ENCODE measurements at places on chromosomes 2 and 18.

GRCh38 chr2:206626108-206626507 is 16.2 kb upstream of the FAM237A start:
- no peak for DNase-seq

- no peak for DNase-seq
Measured at GRCh38 chr2:163248376-163249253, 410.0 kb upstream of the KCNH7 start.

- DNase-seq: no peak
Measured at GRCh38 chr2:188050726-188051125, 240.9 kb upstream of the GULP1 start.

- DNase-seq: no peak
Measured at GRCh38 chr2:120403676-120404075, 57.7 kb downstream of the INHBB start.

DNA sequence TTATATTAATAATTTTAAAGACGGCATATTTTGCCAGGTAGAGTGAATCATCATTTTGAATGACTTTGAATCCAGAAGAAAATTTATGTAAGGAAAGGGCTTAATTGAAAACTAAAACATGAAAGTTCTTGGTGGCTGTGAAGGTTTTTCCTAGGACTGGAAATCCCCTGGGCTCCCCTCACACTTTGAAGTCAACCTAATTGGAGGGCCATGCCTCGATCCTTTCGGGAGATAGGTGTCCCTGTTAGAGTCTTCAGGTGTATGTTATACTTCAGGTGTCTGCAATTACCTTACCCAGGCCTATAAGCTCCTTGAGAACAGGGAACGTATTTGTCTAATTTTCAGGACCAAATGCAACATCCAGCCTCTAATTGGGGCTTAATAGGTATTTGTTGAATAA is 73.0 kb downstream of the ARL4C start:
- DNase-seq: no peak

DNA sequence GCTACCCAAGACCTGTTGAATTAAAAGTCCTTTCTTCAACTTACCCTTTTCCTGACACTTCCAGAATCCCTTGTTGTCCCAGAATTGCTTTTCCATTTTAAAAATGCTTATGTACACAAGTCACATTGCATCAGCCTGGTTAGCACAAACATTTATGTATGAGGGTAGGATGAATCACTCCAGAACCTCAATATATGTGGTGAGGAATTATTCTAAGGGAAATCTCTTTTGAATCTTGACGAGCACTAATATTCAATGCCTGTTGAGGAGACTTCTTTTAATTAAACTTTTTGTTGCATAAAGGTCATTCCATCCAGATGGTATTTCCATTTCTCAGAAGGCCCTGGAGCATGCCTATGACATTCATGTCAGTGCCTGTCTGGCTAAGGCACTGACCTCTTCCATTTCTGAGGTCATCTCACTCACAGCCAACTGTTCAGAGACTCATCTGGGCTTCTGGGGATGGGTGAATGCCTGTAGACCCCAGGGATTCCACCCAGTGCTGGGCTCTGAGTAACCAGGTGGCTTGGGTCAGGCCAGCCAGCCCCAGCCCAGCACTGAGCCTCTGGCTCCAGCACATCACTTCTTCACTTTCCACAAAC is 28.2 kb downstream of the ACMSD start:
- no peak for DNase-seq

DNA sequence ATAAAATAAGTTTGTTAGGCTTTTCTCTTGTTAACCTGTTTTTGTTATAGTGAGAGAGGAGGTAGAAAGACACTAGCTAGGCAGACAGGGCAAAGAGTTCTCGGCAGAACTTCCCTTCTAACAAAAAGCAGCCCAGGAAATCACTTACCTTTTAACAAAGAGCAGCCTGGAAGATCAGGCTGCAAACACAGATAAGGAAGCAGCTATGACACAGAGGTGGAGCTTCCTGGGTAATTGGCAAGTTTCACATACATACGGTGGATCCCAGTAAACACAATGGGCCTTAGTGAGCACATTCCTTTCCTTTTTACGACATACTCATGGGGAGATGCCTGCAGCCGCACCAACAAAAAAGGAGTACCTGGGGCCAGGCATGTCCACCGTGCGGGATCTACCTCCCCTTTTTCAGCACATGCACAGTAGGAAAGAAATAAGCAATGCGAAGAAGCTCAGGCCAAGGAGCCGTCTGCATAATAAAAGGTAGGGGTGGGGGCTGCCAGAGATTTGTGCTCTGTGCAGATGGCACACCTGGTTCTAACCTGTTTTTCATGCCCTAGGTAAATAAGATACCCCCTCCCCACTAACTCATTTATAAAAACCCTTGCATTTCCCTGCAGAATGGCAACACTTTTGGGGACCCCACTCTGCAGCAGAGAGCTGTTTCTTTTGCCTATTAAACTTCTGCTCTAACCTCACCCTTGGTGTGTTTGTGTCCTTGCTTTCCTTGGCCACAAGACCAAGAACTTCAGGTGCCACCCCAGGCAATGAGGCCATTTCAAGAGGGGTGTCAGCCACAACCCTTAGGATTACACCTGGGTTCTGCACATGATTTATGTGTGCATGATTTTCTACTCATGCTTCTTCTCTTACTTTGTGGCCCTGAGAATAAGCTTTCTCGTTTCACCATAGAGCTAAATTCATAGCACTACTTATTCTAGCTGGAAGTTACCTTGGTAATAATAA is 26.5 kb downstream of the MDH1 start:
- no peak for DNase-seq

- no peak for DNase-seq
Measured at GRCh38 chr2:231344851-231345250, 50.7 kb upstream of the B3GNT7 start.

DNA sequence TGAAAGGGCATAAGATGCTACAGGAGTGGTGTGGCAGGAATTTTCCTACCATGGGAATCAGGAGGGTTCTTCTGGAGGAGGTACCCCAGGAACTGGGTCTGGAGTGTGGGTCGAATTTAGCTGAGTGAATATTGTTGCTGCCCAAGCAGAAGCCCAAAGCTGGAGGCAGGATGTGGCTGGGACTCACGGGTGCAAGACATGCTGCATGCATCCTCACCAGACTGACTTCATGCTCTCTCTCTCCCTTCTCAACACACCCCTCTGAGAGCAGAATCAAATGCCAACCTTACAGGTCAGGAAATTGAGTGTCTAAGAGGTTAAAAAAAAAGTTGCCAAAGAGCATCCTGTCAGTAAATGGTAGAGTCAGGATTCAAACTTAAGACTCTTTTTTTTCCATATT is 78.8 kb upstream of the TTC39C start:
- no peak for DNase-seq

GRCh38 chr18:69763002-69763401 is 184.7 kb downstream of the CD226 start:
- DNase-seq: no peak

GRCh38 chr18:23596183-23596582 is 9.9 kb upstream of the NPC1 start:
- no peak for DNase-seq

DNA sequence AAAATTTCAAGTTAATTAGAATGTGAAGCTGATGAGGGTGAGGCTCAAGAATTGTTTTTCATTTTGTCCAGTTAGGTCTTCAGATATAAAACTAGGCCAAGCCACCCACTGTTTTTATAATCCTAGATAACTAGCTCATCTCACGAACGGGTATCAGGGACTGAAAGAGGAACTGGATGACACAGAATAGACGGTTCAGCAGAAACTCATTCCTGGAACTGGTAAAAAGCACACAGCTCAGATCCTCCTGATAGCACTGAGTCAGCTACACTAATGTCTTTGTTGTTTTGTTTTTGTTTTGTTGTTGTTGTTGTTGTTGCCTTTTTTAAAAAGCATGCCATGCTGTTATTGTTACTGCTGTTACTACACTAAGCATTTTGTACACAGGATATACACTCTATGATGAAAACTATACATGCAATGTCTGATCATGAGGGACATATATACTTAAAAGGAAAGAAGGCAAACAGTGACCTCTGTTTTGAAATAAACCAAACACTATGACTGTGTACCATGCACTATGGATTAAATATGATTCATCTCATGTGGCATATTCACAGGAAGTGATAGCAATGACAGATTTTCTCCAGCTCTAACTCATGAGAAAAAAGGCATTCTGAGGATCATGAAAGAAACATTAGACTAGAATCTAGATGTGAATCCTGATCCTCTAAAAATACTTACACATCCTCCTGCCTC is 437.6 kb downstream of the NCKAP5 start:
- no peak for DNase-seq

- DNase-seq: no peak
Measured at GRCh38 chr2:166932032-166932431, 43.8 kb downstream of the XIRP2 start.

All from hypothalamus (tissue), 51 donors.